Activated naive CD4-positive, alpha-beta T cell treated with anti-CD3 and anti-CD28 coated beads, Interleukin-2, amount 50 U/mL, for 72 hours (primary cell): ENCODE measurements at places on chromosomes 7 and 10. TPM values are rescaled to one million over a fixed set of nuclear protein-coding genes. Genes with fewer than 3 reads are reported as not detected.
A peak's percentile ranks its signal among the peaks of the same experiment; 100 is the strongest.

DNA sequence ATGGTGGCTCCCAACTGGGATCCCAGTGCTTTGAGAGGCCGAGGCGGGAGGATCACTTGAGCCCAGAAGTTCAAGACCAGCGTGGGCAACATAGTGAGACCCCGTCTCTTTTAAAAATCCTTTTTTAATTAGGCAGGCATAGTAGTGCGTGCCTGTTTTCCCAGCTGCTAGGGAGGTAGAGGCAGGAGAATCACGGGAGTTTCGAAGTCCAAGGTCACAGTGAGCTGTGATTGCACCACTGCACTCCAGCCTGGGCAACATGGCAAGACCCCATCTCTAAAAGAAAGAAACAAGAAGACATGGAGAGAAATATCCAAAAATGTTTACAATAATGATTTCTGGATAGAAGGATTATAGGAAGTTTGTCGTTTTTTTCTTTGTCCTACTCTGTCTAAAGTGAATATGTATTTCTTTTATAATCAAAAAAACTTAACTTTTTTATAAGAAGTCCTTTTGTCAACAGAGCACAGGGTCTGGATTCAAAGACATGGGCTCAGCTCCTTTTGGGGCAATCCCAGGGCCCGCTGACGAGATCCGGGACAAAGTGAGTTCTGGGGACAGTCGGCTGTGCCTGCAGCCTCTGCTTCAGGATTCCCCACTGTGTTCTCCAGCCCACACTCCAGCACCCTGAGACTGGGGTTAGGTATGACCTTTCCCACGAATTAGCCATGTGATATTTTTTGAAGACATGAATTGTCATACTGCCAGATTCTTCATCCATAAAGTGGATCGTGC is 45.6 kb downstream of the PDGFA start:
- DNase-seq: peak; percentile 7

DNA sequence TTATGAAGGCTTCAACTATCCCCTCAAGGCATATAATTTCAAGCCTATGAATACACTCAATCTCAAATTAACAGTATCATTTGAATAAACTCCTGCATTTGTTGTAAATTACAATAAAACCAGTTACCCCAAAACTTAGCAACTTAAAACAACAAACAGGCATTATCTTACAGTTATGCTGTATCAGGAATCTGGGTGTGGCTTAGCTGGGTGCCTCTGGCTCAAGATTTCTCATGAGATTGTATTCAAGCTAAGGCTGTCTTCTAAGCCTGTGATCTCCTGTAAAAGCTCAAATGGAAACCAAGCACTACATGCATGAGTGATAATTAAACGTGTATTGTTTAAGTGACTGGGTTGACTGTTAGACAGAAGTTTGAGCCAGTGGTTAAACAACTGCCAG is 341.0 kb upstream of the PHF14 start:
- DNase-seq: no peak

RAMP3 gene
- not detected for total RNA-seq

DHTKD1 gene
- total RNA-seq: 19.8 TPM

DNA sequence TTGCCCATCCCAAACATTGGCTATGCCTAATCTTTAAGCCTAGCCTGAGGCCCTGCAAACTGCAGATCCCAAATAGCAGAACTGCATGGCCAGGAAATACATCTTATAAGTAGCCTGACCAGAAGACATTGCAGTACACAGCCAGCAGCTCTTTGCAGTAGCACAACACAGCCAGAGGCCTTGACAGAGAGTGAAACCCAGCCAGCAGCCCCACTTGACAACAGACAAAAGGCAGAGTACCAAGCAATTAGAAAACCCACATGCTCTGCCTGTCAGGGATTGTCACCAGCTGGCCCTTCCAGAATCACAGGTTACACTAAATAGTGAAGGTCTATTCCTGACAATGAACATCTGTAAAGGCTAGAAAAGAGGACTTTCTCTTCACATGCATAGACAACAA is 242.8 kb upstream of the TMEM72 start:
- DNase-seq: no peak

- DNase-seq: peak; percentile 8
Measured at GRCh38 chr10:49115015-49115795, at the start of gene VSTM4. VSTM4 (minus strand) TSS chr10:49115522; CDS start chr10:49115485, 37 bp downstream.

LRIT1 gene
- not detected for total RNA-seq

DNA sequence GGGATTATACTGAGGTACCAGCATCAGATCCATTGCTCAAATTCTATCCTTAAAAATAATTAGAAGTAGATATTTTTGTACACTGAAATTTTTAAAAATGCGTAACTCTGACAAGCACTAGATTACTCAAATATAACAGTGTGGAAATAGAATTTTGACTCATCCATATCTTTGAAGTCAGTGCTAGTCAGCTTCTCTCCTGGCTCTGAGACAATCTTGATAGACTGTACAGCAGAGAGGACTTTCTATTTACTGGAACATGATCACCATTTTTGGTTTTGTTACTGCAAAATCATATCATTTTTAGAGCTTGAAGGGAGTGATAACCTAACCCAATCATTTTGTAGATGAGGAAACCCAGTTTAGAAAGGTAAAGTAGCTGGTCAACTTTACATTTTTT is 195.0 kb downstream of the MTERF1 start:
- DNase-seq: no peak

AKR1C4 gene
- total RNA-seq: not detected

PGAM1 gene
- total RNA-seq: 1,410 TPM

ADAMTS14 gene
- 0.11 TPM for total RNA-seq

CACNB2 gene
- not detected for total RNA-seq

- DNase-seq: no peak
Measured at GRCh38 chr10:102455893-102456471, 4.6 kb upstream of the C10orf95 start.

DNA sequence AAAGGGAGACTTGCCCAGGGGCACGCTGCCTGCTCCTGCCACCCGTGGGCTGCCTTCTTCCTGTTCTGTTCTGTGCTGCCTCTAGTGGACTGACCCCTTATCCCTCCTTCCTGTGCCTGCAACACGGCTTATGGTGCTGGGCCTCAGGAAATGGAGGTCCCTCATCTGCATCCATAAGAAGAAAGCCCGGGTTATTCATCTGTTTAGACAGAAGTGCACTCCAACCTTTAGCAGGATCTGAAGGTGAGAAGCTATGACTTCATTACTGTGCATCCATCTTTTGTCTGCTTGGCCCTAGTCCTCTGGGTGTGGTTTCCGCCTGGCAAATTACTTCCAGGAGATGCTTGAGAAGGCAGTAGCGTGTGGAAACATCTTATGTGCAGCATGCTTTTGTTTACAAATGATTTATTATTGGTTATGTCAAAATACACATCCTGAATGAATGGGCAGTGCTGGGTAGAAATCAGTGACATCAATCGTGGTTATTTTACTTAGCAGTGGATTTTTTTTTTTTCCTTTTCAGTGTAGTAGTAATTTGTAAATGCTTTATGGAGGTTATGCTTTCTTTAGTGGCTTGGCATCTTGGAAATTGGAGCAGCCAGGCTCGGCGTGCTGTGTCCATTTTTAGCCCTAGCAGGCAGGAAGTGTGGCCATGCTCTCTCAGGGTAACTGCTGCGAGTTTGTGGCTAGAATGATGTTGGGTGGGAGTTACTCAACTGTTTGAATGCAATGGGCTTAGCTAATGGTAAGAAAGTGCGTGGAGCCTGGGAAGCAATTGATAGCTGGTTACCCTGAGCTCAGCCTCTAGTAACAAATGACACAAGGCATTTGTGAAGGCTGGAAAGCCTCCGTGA is 12.7 kb downstream of the PTPRE start:
- DNase-seq: no peak

DNA sequence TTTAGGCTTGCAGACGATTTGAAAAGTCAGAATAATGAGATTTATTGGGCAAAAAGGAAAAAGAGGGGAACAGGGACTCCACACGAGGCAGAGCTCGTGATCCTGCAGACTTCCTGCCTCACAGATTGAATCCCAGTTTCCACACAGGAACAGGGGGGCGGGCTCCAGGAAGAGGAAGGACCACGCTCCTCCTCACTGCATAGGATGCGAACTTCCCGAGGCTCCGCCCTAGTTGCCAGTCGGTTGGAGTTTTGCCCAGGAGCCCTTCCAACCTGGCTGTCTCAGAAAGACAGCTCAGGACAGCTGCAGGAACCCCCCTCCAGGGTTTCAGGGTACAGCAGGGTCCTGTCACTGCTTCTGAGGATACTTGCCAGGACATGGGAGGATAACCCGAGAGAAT is 488.3 kb upstream of the ADARB2 start:
- DNase-seq: no peak

OR2A1 gene
- total RNA-seq: not detected

DNA sequence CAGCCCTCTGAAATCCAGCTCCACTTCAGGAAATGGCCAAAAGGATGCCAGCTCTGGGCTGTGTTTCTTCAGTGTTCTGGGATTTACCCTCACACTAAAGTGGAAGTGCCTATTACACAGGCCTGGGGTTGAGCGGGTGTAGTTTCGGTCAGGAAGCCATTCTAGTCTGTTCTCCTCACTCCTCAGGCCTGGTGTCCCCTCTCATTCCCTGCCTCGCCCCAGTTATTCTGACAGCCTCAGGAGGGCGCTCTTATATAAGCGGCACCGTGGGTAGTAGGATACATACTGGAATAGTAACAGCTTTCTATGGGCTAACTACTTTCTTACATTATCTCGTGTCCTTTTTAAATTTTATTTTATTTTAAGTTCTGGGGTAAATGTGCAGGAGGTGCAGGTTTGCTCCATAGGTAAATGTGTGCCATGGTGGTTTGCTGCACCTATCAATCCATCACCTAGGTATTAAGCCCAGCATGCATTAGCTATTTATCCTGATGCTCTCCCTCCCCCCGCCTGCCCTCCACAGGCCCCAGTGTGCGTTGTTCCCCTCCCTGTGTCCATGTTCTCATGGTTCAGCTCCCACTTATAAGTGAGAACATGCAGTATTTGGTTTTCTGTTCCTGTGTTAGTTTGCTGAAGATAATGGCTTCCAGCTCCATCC is 12.2 kb upstream of the LGI1 start:
- no peak for DNase-seq

DNA sequence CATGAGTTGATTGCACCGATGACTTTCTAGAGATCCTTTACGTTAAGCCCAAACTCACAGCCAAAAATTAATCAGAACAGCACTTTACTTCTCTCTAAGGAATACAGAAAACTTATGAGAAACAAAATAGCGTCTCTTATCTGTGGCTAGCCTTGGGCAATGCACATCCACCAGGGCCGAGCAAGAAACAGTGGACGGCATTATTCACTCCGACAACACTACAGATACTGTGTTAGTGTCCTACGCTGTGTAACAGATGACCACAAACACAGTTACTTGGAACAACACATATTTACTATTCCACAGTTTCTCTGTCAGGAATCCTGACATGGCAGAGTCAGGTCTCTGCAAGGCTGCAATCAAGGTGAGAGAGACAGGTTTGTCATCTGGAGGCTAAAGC is 598.3 kb upstream of the ADARB2 start:
- DNase-seq: no peak

DNA sequence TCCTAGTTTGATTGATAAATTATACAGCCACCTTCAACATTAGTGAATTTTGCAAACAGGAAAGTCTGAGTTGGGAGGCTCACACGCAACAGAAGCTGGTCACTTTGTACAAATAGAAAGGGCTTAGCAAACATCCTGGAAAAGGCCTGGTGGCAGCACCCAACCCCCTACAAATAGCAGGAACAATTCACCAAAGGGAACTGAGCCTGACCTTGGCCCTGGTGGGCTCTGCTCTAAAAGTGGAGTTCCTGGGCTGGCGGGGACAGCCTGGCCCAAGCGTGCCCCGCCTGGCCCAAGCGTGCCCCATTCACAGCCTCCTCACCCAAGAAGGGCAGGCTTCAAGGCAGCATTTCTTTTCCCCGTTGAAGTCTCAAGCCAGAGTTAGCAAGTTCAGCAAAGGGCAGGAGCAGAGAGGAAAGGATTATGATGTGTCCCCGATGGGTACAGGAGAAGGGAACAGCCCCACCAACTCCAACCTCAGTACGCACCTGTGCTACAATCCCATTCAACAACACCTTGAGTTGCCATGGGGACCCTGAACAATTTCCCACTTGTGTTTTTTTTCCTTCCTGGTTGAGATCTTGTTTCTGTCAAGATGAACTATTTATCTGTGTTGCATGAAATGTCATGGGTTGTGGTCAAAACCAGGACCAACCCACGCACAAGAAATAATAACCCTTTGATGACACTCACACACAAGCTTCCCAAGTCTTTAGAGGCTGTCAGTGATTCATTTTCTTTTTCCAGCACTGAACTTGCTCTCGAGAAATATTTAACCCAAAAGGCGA is 43.4 kb downstream of the RGS10 start:
- no peak for DNase-seq

ABCA13 gene
- total RNA-seq: not detected

NUDT13 gene
- 1.2 TPM for total RNA-seq

DNA sequence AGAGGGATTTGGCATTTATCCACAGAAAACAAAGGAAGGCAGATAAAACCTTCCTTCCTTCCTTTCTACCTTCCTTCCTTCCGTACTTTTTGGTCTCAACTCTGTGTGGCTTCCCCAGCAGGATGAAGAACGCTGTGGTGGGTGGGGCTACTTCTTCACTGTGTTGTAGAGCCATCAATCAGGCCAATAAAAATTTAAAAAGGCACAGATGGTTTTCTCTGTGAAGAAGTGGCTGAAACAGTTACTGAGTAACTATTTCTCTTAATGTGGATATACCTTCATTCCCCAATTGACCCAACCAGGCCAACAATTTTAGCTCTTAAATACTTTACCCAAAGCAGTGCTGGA is 75.8 kb downstream of the ZNF92 start:
- no peak for DNase-seq

DNA sequence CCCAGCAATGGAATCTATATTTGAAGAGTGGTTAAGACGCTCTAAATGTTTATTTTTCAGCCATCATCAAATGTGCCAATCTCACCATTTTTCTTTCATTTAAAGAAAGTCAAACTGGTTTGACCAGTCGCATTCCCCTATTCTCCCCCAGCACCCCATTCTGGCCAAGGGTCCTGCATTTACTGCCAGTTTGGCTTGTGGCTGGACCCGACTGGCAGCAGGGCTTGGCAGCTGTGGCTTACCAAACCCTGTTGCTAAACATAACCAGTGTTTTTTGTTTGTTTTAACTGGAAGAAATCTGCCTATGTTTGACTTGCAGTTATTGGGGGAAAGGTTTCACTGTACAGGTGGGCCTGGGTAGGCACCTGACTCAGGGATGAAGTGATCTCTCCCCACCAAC is 116.3 kb downstream of the CYP26A1 start:
- DNase-seq: no peak

FAM25G gene
- not detected for total RNA-seq

ATP5F1C gene
- 249 TPM for total RNA-seq

FGFR2 gene
- total RNA-seq: not detected

DNA sequence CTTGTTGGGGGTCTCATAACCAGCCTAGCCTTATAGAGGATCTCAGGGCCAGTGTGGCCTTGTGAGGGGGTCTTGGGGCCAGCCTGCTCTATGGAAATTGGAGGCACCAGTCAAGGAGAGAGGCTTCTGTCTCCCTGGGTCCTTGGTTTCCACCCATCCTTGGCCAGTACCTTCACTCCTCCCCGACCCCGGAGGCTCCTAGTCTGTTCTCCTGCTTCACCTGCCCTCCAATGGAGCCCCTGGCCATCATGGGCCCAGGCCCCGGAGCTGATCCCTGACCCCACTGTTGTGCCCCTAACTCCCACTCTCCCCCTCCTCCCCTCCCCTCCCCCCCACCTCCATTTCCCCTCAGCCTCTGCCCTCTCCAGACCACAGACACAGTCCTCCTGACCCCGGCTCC is 29.7 kb downstream of the RASGEF1A start:
- DNase-seq: no peak

GRCh38 chr10:70461397-70462348 is 16.9 kb upstream of the PALD1 start:
- DNase-seq: peak; percentile 52

- DNase-seq: no peak
Measured at GRCh38 chr10:51783941-51784340, 84.5 kb upstream of the CSTF2T start.

- no peak for DNase-seq
Measured at GRCh38 chr7:157024716-157025115, 14.3 kb upstream of the MNX1 start.
